ENCODE measurements at places on chromosomes 3 and 15.

DNA sequence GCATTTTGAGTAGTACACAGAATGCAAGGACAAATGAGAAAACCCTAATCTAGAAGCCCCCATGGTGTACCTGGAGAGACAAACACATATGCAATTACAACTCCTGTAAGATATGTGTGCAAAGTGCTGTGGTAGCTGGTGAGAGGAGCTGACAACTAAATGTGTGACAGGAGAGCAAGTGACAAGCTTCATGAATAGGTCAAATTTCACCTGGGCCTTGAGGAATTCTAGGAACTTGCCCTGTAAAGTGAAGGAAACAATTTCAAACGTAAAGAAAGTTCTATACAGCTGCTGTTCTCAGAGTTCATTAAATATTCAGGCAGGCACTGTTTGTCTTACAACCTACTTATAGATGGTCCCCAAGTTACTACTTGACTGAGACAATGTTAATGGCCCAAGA, 437.0 kb downstream of the TUSC7 start:
- no peak for DNase-seq

- DNase-seq: no peak
Measured at GRCh38 chr15:49715211-49715610, 94.4 kb downstream of the DTWD1 start.

DNA sequence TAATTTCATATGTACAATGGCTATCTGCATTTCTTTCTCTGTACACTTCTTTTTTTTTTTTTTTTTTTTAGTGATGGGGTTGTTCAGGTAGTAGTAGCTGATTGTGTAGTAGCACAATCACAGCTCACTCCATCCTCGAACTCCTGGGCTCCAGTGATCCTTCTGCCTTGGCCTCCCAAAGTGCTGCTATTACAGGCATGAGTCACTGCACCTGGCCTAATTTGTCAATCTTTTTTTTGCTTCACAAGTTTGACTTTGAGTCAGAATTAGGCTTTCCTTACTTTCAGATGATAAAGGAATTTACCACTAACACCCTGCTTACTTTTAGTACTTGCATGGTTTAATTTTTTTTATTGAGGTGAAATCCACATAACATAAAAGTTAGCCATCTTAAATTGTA, 28.0 kb downstream of the MAP1A start:
- DNase-seq: no peak

DNA sequence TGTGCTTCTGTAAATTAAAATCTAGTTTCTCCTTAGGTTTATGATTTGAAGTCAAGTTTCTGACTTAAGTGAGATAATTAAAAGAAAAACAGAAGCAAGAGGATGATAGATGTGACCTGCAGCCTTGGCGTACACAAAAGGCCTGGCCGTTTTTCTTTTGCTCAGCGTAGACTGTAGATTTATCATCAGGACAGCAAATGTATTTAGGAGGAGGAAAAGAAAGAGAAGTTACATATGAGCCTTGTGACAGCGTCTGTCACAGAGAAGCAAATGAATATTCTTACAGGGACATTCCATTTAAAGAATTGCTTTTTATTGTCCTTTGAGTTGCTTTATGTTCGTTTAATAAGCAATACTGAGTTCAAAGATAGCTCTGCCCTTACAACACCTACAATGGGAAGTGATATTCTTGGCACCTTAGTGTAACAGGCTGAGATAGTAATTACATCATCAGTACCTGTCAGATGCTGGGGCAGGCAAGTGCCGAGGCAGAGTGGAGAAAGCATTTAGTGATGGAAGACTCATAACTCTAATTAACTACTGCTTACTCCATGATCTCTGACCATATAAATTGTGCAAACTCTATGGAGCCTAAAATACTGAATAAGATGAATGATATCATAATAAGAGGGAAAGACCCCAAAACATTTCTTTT, 311.5 kb downstream of the MFSD1 start:
- no peak for DNase-seq

DNA sequence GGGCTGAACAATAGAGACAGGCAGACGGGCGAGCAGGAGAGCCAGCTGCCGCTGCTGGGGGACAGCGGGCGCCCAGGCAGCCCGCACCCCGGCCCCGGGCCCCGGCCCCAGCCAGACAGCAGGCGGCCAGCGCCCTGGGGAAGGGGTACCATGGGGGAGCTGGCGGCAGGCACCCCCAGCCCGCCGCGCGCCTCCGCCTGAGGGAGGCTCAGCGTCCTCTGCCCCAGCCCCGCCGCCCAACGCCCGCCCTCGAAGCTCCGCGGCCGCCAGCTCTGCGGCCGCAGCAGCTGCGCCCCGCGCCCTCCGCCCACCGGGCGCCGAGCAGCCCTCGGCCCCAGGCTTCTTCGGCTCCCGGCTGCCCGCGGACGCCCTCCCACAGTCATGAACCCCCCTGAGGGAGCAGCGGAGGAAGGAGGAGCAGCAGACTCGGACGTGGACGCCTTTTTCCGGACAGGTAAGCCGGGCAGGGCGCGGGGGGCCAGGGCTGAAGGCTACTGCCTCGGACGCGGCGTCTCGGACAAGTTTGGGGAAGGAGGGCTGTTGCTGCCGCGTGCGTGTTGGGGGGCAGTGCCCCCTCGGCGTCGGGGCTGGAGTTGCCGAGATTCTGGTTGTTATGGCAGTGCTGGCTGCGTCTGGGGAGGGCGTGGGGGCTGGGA, 41.6 kb upstream of the ROPN1 start:
- no peak for DNase-seq

DNA sequence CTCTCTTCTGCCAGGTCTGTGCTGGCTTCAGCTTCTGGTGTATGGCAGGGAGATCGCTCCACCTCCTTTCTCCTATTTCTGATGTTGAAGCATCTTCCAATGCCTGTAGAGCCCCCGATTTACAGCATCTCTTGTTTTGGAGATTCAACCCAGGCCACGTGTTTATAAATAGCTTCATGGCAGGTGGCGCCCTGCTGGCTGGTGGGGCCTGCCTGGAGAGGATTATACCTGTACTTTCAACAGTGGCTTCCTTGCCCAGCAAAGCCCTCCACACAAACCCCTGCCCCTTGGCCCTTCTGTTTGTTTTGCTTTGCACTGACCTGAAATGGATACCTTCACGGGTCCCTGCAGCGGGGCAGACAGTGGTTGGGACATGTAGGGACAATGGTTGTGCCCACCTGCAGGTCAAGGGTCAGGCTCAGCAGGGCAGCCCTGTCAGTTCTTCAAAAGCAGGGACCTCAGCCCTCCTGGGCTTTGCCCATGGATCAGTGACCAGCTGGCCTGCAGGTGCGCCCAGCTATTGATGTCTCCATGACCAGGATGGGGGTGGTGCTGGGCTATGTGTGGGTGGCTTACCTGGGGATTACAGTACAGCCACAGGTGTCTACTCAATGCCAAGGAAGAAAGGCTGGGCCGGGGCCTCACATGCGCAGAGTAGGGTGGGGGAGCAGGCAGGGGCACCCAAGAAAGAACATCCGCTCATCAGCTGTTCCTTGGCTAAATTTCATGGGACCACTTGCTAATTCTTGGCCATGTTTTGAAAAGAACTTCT, 112.7 kb upstream of the PRR23C start:
- no peak for DNase-seq

- DNase-seq: no peak
Measured at GRCh38 chr3:119490153-119490552, 8.2 kb upstream of the TIMMDC1 start.

GRCh38 chr15:89068325-89068784, 19.9 kb upstream of the ABHD2 start:
- no peak for DNase-seq

DNA sequence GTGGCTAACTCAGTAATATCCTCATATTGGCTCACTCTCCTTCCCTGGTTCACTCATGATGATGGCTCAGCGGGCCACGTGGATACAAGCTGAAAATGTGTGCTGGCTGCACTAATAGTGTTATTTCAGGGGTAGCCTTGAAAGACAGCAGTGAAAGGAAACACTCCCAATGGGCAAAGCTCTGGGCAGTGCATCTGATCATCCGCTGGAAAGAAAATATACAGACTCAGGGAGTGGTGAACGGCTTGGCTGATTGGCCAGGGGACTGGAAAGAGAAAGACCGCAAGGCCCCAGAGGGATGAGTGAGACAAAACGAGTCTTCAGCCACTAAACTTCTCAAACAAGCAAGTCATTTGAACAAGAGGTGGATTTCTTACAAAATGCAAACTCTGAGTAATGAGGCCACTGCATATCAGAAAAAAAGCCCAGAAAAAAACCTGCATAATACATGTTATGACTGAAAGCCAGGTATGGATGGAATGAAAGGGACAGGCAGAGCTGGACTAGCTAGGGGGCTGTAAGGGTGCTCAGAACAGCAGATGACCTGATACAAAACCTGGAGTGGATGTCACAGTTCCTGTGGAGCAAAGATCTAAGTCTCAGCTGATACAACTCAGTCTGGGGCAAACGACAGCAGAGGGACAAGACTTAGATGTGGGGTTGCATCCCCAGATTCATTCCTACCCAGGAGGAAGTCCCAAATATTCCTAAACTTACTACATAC, 33.3 kb downstream of the CMTM6 start:
- no peak for DNase-seq

DNA sequence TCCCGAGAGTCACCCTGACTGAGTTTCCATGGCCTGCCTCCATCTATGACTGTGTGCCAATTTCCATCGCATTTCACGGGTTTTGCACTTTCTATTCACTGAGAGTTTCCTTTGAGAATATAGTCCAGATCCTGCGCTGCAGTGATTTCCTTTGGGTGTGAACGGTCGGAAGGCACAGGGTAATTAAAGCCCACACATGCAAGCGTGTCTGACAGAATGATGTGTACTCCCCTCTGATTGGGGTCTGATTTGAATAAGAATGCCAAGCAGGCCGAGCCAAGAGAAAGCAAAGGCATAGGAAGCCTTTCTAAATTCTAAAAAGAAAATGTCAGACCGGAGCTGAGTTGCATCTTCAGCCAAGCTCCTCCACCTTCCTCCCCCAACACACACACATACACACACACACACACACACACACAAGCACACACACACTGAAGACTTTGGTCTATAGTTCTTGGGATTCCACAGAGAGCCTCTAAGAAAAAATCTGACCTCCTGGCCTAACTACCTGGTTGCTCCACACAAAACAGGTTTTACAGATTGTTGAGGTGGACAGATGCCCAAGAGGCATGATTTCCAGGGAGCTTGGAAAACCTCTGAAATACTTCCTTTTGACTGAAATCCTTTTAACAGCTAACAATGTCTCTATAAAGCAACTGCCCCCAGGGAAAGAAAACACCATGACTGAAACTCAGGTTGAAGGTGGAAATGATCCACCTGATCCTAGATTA, 59.7 kb upstream of the LRRN1 start:
- DNase-seq: no peak

GRCh38 chr15:60733196-60733595, 254.3 kb upstream of the ICE2 start:
- DNase-seq: no peak

GRCh38 chr15:82894971-82895520, 57.5 kb downstream of the HOMER2 start:
- DNase-seq: no peak

DNA sequence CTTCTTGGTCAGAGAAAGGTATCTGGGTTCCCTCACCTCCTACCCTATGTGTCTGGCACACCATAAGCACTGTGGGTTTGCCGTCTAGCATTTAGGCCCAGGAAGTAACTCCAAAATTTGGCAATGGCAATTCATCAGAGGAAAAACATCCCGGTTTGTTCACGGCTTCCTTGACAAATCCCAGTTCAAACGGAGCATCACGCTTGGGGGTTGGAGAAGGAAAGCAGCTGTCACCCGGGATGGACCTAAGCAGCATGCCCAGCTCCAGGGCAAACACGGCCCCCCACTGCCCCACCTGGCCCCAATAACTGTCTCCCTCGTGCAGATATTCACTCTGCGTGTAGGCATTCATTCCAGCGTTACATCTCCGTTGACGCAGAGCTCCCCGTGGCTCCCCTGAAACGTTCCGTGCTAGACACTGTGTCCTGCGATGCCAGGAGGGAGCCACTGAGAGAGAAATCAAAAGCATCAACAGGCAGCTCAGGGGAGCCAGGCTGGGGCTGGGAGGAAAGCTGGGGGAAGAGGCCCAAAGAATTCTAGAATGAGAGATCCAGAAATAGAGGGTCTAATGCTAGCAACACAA, 41.4 kb downstream of the NTRK3 start:
- no peak for DNase-seq

DNA sequence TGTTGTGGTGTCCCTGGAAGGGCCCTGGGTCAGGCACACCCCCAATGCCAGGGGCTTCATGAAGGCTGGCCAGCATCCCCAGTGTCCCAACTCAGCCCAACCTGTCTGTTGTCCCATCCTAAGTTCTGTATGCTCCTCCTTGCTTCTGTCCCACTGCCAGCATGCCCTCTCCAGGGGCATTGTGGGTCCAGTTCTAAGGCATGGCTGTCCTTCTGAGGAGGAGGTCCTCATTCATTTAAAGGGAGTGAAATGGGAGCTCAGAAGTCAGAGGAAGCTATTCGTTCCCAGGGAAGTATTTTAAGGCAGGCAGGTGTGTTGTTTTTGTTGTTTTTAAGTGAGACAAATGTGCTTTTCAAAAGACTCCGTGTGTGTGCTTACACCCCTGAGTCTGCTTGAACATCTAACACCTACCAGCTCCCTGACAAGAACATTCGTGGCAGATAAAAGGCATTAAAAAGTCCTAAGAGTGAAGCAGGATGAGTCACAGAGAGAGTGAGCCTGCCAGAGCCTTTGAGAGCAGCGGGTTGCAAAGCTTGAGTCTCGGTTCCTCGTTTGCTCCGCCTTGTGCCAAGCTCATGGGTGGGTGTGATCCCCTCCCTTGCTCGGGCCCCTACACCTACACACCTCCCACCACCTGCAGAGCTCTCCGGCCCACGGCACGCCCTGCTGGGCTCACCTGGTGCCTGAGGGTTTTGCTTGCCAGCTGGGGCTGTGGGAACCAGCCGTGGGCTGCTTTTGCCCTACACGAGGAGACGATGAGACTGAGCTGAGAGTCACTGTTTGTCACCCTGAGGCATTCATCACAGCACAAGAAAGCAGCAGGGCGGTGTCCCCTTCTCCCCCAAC, 183.4 kb upstream of the TOPAZ1 start:
- no peak for DNase-seq

GRCh38 chr3:108159105-108159504, 63.1 kb downstream of the IFT57 start:
- no peak for DNase-seq

DNA sequence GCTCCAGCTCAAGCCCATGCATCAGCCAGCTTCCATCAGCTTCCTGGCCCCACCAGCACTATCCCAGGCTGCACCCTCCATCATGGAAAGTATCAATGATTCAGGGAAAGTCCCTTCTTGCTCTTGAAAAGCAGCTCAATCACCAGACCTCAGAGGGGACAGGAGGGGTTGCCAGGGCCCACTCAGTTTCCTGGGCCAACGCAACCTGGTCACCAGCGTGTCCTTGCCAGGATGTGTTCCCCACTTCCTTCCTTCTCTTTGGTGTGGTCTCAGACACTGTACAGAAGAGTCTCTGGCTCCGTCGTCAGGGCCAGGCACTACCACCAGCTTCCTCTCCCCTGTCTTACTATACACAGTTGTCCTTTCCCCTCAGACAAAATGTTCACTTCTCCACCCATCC, 3.0 kb downstream of the HDC start:
- no peak for DNase-seq

GRCh38 chr3:33426630-33427317, 13.4 kb downstream of the UBP1 start:
- no peak for DNase-seq
